Natural killer cell (primary cell): ENCODE measurements at places on chromosomes 11 and 22. TPM values are rescaled to one million over a fixed set of nuclear protein-coding genes. Genes with fewer than 3 reads are reported as not detected.

GRCh38 chr11:66420671-66421476 is at the start of gene NPAS4:
Gene NPAS4 (plus strand): TSS chr11:66421035. CDS start chr11:66421180, 145 bp downstream.
- no peak for DNase-seq

GRCh38 chr11:5303626-5304025 is 1.9 kb upstream of the OR51B4 start:
- DNase-seq: no peak

DNA sequence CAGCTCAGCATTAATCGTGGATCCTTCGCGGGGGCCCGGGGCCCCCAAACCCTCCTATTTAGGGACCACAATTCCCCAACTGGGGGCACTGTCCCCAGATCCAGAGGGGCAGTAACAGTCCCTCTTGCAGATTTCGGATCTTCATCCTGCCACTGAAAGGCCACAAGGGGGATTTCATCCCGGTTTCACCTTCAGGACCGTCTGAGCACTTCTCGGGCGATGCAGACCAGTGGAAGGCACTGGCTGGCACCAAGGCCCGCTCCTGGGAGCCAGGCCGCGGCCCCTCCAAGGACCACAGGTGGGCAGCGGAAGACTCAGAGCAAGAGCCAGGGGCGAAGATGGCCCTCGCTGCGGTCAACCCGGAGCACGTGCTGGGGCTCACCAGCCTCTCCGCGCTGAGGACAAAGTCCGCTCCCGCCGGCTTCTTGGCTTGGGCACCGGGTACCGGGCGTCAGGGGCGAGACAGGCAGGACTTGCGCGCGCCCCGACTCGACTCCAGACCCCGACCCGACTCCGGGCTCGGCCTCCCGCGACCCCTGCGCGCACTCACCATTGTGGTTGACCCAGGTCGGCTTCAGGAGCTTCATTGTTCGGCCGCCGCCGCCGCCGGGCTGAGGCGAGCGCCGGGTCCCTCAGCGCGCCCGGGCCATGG is 517 bp downstream of the HIRA start:
- peak; percentile 51 for DNase-seq

TEX12 gene
- 0.50 TPM for total RNA-seq

MPZL3 gene
- total RNA-seq: 7.5 TPM

CENATAC gene
- 122 TPM for total RNA-seq

CSTPP1 gene
- total RNA-seq: 16.9 TPM

OR10G7 gene
- not detected for total RNA-seq
